ENCODE measurements at places on chromosomes 6 and 20. TPM values are rescaled to one million over a fixed set of nuclear protein-coding genes. Genes with fewer than 3 reads are reported as not detected.

DNA sequence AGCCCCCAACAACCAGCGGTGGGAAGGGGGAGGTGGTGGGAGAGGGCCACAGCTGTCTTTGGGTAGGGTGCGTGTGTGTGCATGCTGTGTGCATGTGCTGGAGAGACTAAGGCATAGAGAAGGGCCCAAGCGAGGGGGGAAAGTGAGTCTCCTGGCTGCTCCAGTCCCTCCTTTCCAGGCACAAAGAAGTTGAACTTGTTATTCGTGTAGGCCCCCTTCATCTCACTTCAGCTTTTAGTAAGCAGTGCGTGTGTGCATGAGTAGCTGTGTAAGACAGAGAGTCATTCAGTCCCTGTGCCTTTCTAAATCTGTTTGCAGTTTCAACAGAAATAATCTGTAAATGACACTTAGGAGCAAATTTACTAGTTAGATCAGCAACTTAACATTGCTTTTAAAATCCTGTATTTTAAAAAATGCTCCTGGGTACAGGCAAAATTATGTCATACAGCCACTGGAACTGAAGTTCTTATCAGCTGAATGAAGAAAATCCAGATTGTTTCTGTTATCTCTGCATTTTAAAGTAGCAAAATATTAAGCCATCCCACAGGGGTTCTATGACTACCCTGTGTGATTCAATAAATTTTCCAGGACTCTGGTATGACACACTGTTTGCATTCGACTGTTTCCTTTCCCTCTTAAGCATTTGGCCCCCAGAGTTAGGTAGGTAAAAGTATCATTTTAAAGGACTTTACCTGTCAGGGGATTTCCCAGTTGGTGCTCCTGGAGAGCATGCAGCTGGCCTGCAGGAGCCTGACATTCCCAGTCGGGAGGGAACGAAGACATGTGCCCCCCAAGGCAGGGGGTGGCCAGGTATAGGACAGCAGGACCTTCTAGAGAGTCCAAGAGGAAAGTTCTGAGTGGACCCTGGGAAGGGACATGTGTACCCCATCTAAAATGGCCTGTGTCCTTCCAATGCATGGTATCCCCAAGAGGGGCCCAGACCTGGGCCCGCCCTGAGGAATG lies 39.0 kb downstream of the MTRES1 start:
- H3K4me3 ChIP-seq: no peak overlapping the region
- peaks cover 25% of the 10 kb centered on the region for H3K4me1 ChIP-seq
- no peak overlapping the region for H3K27ac ChIP-seq
- no peaks in the 10 kb centered on the region for H3K27me3 ChIP-seq

GRCh38 chr20:11103866-11104265 lies 430.1 kb upstream of the JAG1 start:
- H3K27me3 ChIP-seq: no peaks in the 10 kb centered on the region
- H3K4me1 ChIP-seq: no peaks in the 10 kb centered on the region
- no peaks in the 10 kb centered on the region for H3K36me3 ChIP-seq
- DNase-seq: no peak
- H3K4me3 ChIP-seq: no peak overlapping the region
- H3K27ac ChIP-seq: no peak overlapping the region

- no peak overlapping the region for H3K4me3 ChIP-seq
- DNase-seq: no peak
- H3K27me3 ChIP-seq: peaks cover 8% of the 10 kb centered on the region
- H3K4me1 ChIP-seq: no peaks in the 10 kb centered on the region
Measured at GRCh38 chr6:170025935-170026750, 264.7 kb downstream of the DLL1 start.

GRCh38 chr6:159122453-159122852 lies 46.7 kb upstream of the FNDC1 start:
- no peak for DNase-seq
- H3K27me3 ChIP-seq: peaks cover 24% of the 10 kb centered on the region
- H3K4me3 ChIP-seq: no peak overlapping the region
- no peak overlapping the region for H3K27ac ChIP-seq
- no peaks in the 10 kb centered on the region for H3K36me3 ChIP-seq

DNA sequence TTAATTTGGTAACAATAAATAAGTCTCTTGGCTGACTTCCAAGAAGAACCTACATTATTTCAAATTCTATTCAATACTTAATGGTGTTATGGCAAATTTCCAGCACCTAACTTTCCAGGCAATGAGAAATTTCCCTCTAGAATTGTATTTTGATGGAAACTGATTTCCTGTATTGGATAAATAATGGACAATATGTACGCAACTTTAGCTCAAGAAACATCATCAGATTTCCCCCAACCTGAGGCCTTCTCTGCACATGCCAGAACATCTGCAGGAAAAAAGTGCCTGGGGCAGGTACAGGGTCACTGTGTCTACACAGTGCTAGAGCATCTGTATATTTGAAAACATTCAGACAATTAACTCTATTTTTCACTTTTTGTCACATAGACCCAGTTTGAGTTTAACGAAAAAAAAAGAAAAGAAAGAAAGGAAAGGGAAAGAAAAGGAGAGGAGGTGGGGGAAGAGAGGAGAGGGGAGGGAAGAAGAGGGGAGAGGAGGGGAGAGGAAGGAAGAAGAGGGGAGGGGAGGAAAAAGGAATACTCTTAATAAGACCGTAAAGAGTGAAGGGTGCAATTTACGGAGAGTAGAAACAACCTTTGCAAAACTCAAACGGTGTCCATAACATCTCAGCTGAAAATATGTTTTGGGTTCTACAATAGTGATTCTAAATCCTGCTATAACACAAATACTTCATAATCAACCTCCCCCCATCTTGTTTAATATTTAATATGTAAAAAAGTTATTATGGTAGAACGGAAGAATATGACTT lies 130.0 kb downstream of the TSHZ2 start:
- H3K36me3 ChIP-seq: peaks cover 7% of the 10 kb centered on the region
- peaks cover 11% of the 10 kb centered on the region for H3K4me1 ChIP-seq
- H3K27ac ChIP-seq: no peak overlapping the region
- no peak overlapping the region for H3K4me3 ChIP-seq
- DNase-seq: no peak

- H3K4me3 ChIP-seq: no peak overlapping the region
- H3K27me3 ChIP-seq: peaks cover 5% of the 10 kb centered on the region
Measured at GRCh38 chr6:1075444-1075843, 236.5 kb upstream of the FOXQ1 start.

DNA sequence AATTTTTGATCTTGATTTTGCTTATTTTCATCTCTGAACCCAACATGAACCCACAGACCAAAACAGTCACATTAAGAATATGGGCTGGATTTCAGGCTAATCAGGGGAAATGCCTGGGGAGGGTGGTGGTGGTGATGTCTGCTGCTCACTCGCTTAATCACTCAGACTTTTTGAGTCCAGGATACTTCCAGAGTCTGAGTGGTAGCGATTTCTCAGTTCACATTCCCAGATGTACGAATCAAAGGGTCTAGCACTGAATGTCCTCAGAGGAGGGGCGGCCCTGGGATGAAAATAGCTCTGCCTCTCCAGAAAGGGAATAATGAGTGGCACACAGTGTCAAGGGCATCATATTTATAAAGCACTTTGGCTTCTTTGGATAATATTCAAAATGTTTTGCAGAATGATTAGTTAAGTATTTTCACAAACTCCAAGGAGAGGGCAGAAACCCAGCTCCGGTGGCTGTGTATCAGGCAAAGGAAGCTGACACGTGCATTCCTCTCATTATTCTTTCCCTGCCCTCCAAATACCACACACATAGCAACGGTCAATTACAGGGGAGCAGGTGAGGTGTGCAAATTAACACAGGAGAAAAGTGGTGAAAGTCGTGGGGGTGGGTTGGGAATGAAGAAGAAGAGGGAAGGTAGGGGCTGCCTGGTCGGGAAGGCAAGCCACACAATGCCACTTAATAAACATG lies 345.2 kb upstream of the RSPO3 start:
- no peaks in the 10 kb centered on the region for H3K4me1 ChIP-seq
- H3K27ac ChIP-seq: no peak overlapping the region
- H3K36me3 ChIP-seq: no peaks in the 10 kb centered on the region
- DNase-seq: no peak
- H3K27me3 ChIP-seq: no peaks in the 10 kb centered on the region

DNA sequence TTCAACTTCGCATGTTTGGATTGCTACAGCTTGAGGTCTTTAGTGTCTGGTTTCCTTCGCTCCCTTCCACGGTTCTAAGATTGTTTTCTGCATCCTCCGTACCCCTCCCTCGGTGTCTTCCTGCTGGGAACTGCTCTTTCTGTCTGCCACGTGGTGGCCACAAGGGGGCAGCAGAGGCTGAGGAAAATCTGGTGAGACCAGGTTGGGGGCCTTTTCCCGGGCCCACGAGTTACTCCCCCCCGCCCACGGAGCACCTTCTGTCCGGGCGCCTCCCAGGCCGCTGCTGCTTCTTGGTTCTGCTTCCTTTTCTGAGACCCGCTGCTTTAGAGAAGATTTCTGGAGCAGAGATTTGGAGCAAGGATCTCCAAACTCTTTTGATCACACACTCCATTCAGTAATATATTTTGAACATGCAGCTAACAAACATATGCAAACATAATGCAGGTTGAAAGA lies 21.1 kb upstream of the NOTCH4 start:
- DNase-seq: peak; percentile 57
- no peaks in the 10 kb centered on the region for H3K36me3 ChIP-seq
- peaks cover 27% of the 10 kb centered on the region for H3K4me1 ChIP-seq
- H3K27ac ChIP-seq: no peak overlapping the region
- H3K4me3 ChIP-seq: peak overlapping the region; percentile 9

- peaks cover 15% of the 10 kb centered on the region for H3K4me1 ChIP-seq
- no peak overlapping the region for H3K4me3 ChIP-seq
- DNase-seq: no peak
- H3K27me3 ChIP-seq: peaks cover 11% of the 10 kb centered on the region
- H3K27ac ChIP-seq: no peak overlapping the region
- peaks cover 4% of the 10 kb centered on the region for H3K36me3 ChIP-seq
Measured at GRCh38 chr20:57087102-57087501, 179.3 kb downstream of the BMP7 start.

GRCh38 chr6:34574647-34575293 lies 18.6 kb upstream of the SPDEF start:
- no peak overlapping the region for H3K27ac ChIP-seq
- no peak for DNase-seq
- H3K27me3 ChIP-seq: peaks cover 2% of the 10 kb centered on the region
- no peaks in the 10 kb centered on the region for H3K36me3 ChIP-seq

- no peak overlapping the region for H3K4me3 ChIP-seq
- no peak for DNase-seq
- H3K27me3 ChIP-seq: peaks cover 36% of the 10 kb centered on the region
- no peak overlapping the region for H3K27ac ChIP-seq
Measured at GRCh38 chr6:25275436-25275835, 3.7 kb upstream of the CARMIL1 start.

DNA sequence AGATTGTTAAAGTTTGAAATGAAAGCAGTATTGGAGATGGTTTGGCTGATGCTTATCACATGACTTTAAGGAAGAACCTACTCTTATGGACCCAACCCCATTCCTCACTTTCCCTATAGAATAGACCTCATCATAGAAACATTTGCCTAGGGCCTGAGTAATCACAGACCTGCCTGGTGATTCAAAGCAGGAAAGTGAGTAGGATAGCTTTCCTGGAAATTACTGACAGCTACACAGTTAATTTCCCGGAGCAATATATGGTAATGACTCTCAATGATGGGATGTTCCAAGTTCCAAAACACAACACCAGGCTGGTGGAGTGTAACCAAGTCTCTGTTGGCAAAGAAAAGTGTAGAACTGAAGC lies 233.8 kb downstream of the SIM1 start:
- no peak for DNase-seq
- no peak overlapping the region for H3K27ac ChIP-seq
- H3K4me3 ChIP-seq: no peak overlapping the region
- H3K27me3 ChIP-seq: peaks cover 6% of the 10 kb centered on the region
- H3K4me1 ChIP-seq: peaks cover 23% of the 10 kb centered on the region

DNA sequence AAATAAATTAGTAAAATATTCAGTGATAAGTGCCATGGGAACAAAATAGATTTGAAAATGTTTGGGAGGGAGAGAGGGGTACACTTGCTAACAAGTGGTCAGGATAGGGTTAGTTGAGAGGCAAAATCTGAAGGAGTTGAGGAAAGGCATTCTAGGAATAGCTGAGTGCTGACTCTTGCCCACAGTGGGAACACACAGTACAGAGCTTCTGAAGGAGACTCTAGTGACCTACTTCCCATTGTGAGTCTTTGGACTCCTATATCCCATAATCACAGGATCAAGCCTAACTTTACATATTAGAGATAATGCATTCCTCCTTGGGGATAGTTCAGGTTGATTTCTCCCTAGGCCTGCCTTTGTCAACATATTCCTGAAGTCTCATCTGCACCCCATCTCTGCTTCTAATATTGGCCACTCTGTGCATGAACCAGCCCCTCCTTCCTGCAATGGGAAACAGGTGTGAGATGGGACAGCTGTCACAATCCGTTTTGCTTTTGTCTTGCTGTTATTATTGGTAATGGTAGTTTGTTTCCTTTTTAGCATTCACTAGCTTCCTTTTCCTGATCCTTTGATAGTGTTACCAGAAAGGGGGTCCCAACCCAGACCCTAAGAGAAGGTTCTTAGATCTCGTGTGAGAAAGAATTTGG lies 2.6 kb upstream of the TRIM38 start:
- peak overlapping the region; percentile 95 for H3K27ac ChIP-seq
- peak overlapping the region; percentile 15 for H3K4me3 ChIP-seq
- H3K27me3 ChIP-seq: no peaks in the 10 kb centered on the region

- H3K4me1 ChIP-seq: peaks cover 25% of the 10 kb centered on the region
- peaks cover 9% of the 10 kb centered on the region for H3K36me3 ChIP-seq
- H3K27ac ChIP-seq: no peak overlapping the region
- DNase-seq: no peak
Measured at GRCh38 chr6:36025932-36026327, 1.5 kb upstream of the SLC26A8 start.

Gene ETV7
- total RNA-seq: 0.88 TPM

Gene APOM
- 1.8 TPM for total RNA-seq

Gene OR2B6
- total RNA-seq: not detected

Gene VWA7
- total RNA-seq: 2.9 TPM

Gene LY6G6F
- not detected for total RNA-seq

Gene KHDC1L
- not detected for total RNA-seq

Gene LAMA2
- 0.65 TPM for total RNA-seq

Gene COL21A1
- not detected for total RNA-seq

Gene SLC35F1
- not detected for total RNA-seq

Gene MRPL2
- total RNA-seq: 89.6 TPM

Gene BPIFB2
- not detected for total RNA-seq

Gene FYN
- total RNA-seq: 347 TPM

Gene TGIF2
- total RNA-seq: 55.4 TPM

Gene UBD
- 0.93 TPM for total RNA-seq

Gene LTB
- 270 TPM for total RNA-seq

Gene PNPLA1
- total RNA-seq: not detected

Gene OR12D2
- not detected for total RNA-seq

Data from activated T-helper 1 cell treated with anti-CD3 and anti-CD28 coated beads, Interleukin-12 subunit alpha, Interleukin-12 subunit beta, Interleukin-2, Interleukin-4 antibody, amounts not matched to agents 30 ng/mL and 10 ng/mL and 1 ng/mL, durations not matched to agents 14 hours and 24 hours and 36 hours (primary cell).